ENCODE measurements at places on chromosomes 2 and 18.

GRCh38 chr2:173326806-173327205, 27.9 kb upstream of the CDCA7 start:
- no peaks in the 10 kb centered on the region for H3K4me1 ChIP-seq
- H3K36me3 ChIP-seq: no peaks in the 10 kb centered on the region
- no peak overlapping the region for H3K4me3 ChIP-seq
- H3K27ac ChIP-seq: no peak overlapping the region
- no peaks in the 10 kb centered on the region for H3K27me3 ChIP-seq

- H3K4me3 ChIP-seq: no peak overlapping the region
- no peaks in the 10 kb centered on the region for H3K27me3 ChIP-seq
- no peak for DNase-seq
- no peaks in the 10 kb centered on the region for H3K4me1 ChIP-seq
- no peak overlapping the region for H3K27ac ChIP-seq
Measured at GRCh38 chr2:175457895-175458448, 276.5 kb upstream of the ATP5MC3 start.

- no peak overlapping the region for H3K4me3 ChIP-seq
- no peak overlapping the region for H3K27ac ChIP-seq
- no peaks in the 10 kb centered on the region for H3K27me3 ChIP-seq
- no peak for DNase-seq
Measured at GRCh38 chr2:175852879-175853615, 149.0 kb downstream of the LNPK start.

DNA sequence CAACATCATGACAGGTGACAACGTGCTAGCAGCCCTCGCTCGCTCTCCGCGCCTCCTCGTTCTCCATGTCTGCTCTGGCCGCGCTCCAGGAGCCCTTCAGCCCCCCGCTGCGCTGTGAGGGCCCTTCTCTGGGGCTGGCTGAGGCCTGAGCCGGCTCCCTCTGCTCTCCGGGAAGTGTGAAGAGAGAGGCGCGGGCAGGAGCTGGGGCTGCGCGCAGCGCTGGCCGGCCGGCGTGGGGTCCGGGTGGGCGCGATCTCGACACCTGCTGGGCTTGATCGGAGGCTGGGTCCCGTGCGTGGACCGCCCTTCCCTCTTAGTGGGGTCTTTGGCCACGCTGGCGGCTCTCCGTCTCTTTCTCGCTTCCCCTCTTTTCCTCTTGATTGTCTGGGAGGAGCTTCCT, 195.5 kb downstream of the ANKRD30BL start:
- H3K27ac ChIP-seq: no peak overlapping the region
- H3K36me3 ChIP-seq: no peaks in the 10 kb centered on the region
- no peaks in the 10 kb centered on the region for H3K27me3 ChIP-seq
- peak; percentile 74 for DNase-seq
- no peak overlapping the region for H3K4me3 ChIP-seq

GRCh38 chr2:64085936-64086335, 58.3 kb downstream of the PELI1 start:
- H3K27me3 ChIP-seq: no peaks in the 10 kb centered on the region
- H3K4me3 ChIP-seq: no peak overlapping the region
- H3K36me3 ChIP-seq: no peaks in the 10 kb centered on the region
- H3K27ac ChIP-seq: no peak overlapping the region

GRCh38 chr2:9764153-9764778, 79.0 kb upstream of the TAF1B start:
- no peak overlapping the region for H3K4me3 ChIP-seq
- H3K4me1 ChIP-seq: no peaks in the 10 kb centered on the region
- H3K36me3 ChIP-seq: no peaks in the 10 kb centered on the region
- no peaks in the 10 kb centered on the region for H3K27me3 ChIP-seq
- H3K27ac ChIP-seq: no peak overlapping the region
- DNase-seq: no peak

DNA sequence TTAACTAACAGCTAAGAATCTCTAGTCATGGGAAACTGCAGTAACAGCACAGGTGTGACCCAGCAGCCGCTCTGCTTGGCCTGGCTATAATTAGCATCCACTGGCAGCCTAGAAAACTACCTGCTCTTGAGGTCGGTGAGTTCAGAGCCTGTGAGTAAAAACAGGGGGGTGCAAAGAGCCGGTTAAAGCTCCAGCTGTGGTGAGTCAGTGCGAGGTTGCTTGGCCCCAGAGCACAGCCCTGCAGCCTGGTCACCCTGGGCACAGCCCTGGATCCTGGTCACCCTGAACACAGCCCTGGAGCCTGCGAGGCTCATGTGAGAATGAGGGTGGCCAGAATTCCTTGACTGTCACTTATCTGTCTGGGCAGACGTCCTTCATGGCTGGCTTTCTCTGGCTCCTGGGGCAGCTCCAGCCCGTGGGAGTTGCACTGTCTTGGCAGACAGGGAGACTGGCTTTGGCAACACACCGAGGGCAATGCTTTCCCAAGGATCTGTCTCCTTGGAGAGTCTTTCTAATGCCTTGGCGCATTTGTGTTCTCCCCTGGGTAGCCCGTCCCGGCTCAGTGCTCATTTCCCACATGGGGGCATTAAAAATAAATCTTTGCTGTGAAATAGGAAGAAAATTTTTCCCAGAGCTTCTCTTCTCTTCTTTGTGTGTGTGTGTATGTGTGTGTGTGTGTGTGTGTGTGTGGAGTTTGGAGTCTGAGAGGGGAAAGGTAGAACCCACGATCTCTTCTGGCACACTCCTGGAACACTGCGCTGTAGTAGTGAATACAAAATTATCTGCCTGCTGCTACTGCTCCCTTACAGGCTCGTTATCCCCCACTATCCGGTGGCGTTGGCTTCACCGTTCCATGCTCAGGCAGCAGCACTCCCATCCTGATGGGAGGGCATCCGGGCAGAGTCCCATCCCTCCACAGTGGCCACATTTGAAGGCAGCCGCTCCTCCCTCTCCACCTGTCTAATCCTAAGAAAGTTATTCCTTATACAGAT, 250.2 kb upstream of the MEX3C start:
- no peaks in the 10 kb centered on the region for H3K36me3 ChIP-seq
- H3K27me3 ChIP-seq: no peaks in the 10 kb centered on the region
- H3K4me3 ChIP-seq: no peak overlapping the region
- H3K4me1 ChIP-seq: no peaks in the 10 kb centered on the region
- DNase-seq: no peak

DNA sequence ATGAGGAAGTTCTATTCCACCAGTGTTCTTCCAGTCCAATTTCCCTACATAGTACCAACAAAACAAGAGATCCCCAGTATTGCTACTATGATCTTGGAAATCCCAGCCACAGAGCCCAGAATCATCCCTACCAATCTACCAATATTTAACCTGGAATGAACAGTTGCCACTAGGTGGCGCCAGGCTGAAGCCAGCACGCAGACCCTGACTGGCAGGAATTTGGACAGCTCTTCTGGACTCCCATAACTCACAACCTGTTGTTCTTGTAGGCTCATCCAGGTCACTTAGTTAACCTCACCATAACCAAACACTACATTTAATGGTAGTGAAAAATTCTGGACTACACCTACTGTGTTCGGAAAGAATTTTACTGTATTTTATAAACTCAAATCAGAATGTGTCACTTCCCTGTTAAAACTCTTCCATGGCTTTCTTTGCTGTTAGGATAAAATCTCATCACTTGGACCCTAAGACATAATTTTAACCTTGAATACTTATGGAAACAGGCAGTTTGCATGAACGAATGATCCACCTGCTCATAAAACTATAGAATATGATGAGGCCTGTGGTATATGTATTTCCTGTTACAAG, 59.8 kb upstream of the SLC38A11 start:
- H3K4me3 ChIP-seq: no peak overlapping the region
- no peaks in the 10 kb centered on the region for H3K27me3 ChIP-seq
- peak; percentile 63 for DNase-seq
- peaks cover 6% of the 10 kb centered on the region for H3K4me1 ChIP-seq
- no peak overlapping the region for H3K27ac ChIP-seq

- H3K36me3 ChIP-seq: no peaks in the 10 kb centered on the region
- no peaks in the 10 kb centered on the region for H3K4me1 ChIP-seq
- no peak for DNase-seq
- no peak overlapping the region for H3K4me3 ChIP-seq
Measured at GRCh38 chr2:128613351-128613750, 294.7 kb upstream of the HS6ST1 start.

DNA sequence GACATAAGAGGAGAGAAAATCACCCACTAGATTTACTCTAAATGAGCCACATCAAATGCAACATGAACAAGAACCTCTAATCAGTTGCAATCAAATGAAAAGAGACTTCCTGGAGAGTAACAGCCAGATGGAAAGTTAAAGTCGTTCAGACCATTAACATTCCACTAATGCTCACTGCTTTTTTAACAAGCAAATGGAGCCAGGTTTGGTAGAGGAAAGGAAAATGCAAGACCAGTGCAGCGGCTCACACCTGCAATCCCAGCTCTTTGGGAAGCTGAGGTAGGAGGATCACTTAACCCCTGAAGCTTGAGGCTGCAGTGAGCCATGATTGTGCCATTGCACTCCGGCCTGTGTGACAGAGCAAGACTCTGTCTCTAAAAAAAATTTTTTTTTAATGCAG, 48.5 kb downstream of the CACNB4 start:
- H3K4me3 ChIP-seq: no peak overlapping the region
- peaks cover 7% of the 10 kb centered on the region for H3K4me1 ChIP-seq
- no peaks in the 10 kb centered on the region for H3K36me3 ChIP-seq
- no peak for DNase-seq
- H3K27me3 ChIP-seq: no peaks in the 10 kb centered on the region

DNA sequence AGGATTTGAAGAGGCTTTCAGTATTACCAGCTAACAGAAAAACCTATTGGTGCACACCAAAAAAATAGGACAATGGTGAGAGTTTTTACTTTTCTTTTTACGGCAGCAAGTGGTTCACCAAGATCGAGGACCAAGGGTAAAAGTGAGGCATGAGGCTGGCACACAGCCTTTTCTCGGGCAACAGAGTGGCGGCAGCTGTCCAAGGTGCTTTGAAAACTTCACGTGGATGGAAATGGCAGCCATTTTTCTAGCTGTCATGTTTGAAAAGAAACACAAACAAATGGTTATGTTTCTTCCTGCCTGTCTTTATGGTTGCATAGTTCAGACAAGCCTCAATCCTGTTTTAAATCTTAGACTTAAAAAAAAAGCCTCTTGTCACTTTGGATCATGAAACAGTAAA, 812.5 kb upstream of the CHAC2 start:
- H3K4me1 ChIP-seq: no peaks in the 10 kb centered on the region
- H3K4me3 ChIP-seq: no peak overlapping the region
- no peaks in the 10 kb centered on the region for H3K36me3 ChIP-seq

- no peak overlapping the region for H3K4me3 ChIP-seq
- H3K27ac ChIP-seq: no peak overlapping the region
- H3K4me1 ChIP-seq: no peaks in the 10 kb centered on the region
- H3K36me3 ChIP-seq: no peaks in the 10 kb centered on the region
- no peak for DNase-seq
- H3K27me3 ChIP-seq: no peaks in the 10 kb centered on the region
Measured at GRCh38 chr2:122707224-122707824, 951.9 kb downstream of the TSN start.

GRCh38 chr18:67199993-67200617, 316.4 kb downstream of the DSEL start:
- H3K27me3 ChIP-seq: no peaks in the 10 kb centered on the region
- H3K27ac ChIP-seq: no peak overlapping the region
- no peaks in the 10 kb centered on the region for H3K36me3 ChIP-seq
- no peak overlapping the region for H3K4me3 ChIP-seq
- H3K4me1 ChIP-seq: no peaks in the 10 kb centered on the region

DNA sequence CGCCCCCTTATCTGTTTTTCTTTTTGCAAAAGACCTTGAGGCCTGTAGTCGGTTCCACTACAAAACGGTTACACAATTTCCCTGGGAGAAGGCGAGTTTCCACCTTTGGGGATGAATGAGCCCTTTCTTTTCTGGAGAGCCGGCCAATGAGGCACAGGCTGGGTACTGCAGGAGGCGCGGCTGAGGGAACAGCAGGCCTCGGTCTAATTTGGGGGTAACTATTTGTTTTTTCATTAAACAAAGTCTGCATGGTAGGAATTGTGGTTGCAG, 129.2 kb downstream of the MYCN start:
- H3K27me3 ChIP-seq: no peaks in the 10 kb centered on the region
- no peaks in the 10 kb centered on the region for H3K36me3 ChIP-seq
- no peak for DNase-seq

DNA sequence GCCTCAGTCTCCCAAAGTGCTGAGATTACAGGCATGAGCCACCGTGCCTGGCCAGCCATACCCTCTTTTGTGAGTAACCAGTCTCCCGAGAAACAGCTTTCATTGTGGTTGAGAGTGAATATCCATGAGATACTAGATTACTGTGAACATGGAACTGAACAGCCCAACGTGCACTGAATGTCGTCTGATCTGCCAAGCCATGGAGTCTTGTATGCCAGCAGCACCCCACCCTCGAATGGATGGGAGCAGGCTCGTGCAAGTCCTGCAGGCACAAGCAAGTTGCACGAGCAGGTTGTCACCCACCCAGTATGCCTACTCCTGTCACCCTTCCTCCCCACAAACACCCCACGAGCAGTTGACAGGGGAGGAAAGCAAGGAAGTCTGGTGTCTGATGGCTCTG, 36.5 kb upstream of the TFCP2L1 start:
- no peak for DNase-seq
- H3K36me3 ChIP-seq: no peaks in the 10 kb centered on the region
- H3K4me1 ChIP-seq: no peaks in the 10 kb centered on the region
- no peaks in the 10 kb centered on the region for H3K27me3 ChIP-seq
- no peak overlapping the region for H3K27ac ChIP-seq

- no peak overlapping the region for H3K4me3 ChIP-seq
- DNase-seq: no peak
- H3K4me1 ChIP-seq: no peaks in the 10 kb centered on the region
- no peaks in the 10 kb centered on the region for H3K27me3 ChIP-seq
Measured at GRCh38 chr2:197096649-197097048, 170.1 kb upstream of the PGAP1 start.

DNA sequence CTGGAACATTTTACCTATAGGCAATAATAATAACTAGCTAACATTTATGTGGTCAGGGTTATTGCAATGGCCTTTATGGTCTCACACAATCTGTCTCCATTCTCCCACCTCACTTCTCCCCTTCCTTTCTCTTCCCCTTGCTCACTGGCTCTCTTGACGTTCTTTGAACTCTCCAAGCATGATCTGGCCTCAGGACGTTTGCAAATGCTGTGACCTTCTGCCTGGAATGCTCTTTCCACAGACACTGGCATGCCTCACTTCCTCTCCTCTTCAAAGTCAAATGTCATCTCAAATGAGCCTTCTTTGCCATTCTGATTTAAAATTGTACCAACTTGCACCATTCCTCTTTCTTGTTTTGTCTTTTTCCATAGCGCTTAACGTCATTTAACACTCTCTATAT, 25.3 kb upstream of the GCG start:
- no peak overlapping the region for H3K27ac ChIP-seq
- no peak for DNase-seq
- H3K4me1 ChIP-seq: no peaks in the 10 kb centered on the region
- no peaks in the 10 kb centered on the region for H3K27me3 ChIP-seq

Measured in upper lobe of left lung (tissue), 6 donors.